ENCODE measurements at places on chromosomes 12 and 14.

GRCh38 chr12:53956914-53957536 is 2.3 kb downstream of the HOXC12 start:
- no peak for DNase-seq

DNA sequence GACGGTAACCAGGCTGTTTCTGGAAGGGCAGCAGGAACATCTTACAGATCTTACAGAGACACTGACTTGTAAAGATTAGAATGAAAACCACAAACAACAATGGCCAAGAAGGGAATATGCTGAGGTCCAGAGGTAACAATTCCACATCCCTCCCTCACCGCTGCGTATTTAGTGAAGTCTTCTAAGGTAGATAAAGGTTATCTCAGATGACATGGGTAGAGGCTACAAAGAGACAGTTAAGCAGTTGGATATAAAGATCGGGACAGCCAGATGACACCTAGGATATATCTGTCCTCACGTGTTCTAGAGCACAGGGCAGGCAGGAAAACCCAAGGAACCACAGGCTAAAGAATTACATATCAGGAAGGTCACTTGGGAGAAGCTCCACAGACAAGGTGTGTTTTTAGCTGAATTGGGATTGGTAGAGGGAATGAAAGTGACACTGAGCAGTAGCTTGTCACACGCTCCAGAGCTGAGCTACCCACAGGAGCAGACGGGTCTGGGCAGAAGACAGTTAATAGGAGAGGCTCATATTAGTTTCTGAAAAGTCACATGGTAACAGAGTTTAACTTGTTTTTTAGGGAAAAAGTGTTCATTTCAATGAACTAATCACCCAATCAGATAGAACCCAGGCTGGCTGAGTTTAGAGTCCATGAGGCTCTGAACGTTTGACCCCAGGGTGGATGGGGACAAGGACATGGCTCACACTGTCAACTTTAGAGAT is 83.3 kb downstream of the MIA2 start:
- no peak for DNase-seq

DNA sequence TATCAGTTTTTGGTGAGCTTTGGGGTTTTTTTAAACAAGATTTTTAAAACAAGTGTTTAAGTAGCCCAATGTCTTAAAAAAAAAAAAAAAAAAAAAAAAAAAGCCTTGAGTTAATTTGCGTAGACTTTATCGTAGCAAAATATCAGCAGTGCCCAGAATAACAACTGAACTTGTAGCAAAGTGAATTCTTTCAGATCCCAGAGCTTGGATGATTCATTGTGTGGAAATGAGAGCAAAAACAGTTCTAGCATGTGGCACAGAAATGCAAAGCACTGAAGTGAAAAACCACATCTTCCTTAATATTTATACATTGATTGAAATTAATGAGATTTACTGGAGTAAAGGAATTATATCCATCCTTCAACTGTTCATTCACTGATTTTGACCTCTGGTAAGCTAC is 258.1 kb downstream of the EGLN3 start:
- peak; percentile 78 for DNase-seq

GRCh38 chr14:54425068-54425467 is 16.1 kb downstream of the CNIH1 start:
- no peak for DNase-seq

- DNase-seq, result no peak
These were observed 82.2 kb downstream of the ATXN7L3B start for GRCh38 chr12:74619884-74620283.

GRCh38 chr14:30521899-30522736 is 36.8 kb upstream of the G2E3 start:
- peak; percentile 70 for DNase-seq

- no peak for DNase-seq
These were observed 585.5 kb downstream of the VRK1 start for GRCh38 chr14:97382616-97383226.
